ENCODE measurements at places on chromosomes 6 and 20.

- DNase-seq = peak; percentile 49
Measured at GRCh38 chr20:41005361-41005729, 23.3 kb upstream of the TOP1 start.

GRCh38 chr6:158672726-158673125, 22.9 kb downstream of the SYTL3 start:
- DNase-seq = no peak

- DNase-seq = no peak
Measured at GRCh38 chr6:137680705-137681346, 186.2 kb upstream of the TNFAIP3 start.

GRCh38 chr6:128672023-128672422, 151.6 kb upstream of the PTPRK start:
- DNase-seq = no peak

GRCh38 chr6:121688974-121689373, 253.5 kb downstream of the GJA1 start:
- DNase-seq = no peak

DNA sequence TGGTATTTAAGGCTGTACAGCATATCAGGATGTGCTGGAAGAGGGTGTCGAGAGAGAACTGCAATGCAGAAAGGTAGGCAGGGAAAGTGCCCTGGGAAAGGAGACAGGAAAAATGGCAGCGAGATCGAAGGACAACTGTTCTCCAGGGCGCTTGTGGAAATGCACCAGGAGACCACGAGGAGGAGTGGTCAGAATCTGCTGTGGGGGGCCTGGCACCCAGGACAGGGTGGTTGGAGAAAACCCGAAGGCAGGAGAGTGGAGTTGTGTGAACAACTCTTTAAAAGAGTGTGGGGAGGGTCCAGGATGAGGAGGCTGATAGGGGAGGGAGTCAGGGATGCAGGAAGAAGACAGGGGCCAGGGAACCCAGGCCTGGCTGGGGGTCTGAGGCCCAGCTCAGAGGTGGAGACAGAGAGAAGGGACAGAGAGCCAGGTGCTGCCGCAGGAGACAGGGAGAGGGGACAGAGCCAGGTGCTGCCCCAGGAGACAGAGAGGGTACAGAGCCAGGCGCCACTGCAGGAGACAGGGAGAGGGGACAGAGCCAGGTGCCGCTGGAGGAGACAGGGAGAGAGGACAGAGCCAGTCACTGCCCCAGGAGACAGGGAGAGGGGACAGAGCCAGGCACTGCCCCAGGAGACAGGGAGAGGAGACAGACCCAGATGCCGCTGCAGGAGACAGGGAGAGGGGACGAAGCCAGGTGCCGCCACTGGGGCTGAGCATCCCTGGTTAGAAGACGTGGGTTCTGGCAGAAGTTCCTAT, 9.3 kb downstream of the SLC22A1 start:
- no peak for DNase-seq

DNA sequence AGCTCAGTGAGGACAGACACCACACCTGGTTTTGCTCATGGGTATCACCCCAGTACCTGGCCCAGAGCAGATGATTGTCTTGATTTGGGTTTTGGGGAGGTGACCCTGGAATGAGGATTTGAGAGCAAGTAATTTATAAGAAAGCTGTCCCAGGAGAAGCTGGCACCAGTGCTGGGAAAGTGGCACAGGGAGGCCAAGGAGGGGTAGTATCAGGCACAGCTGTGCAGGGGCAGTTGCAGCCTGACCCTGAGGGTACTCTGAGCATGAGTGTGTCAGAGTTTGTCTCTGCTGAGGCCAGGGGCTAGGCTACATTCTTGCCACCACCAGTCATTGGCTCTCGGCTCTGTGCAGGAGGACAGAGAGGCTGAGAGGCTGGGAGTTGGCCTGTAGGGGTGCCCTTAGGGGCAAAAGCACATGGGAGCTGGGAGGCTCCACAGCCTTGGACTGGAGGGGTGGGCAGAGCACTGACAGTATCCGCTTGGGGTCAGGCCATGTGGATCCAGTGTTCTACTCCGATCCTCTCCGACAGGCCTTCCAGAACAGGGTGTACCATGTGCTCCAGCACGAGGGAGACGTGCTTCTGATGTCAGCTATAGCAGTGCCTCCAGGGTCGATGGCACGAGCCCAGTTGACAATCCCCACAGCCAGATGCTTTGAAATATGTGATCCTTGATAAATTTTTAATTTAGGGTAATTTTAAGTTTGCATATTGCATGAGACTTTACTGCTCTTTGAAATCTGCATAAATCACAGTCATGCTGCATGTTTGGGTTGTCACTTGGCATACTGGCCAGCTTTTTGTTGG, 121.3 kb downstream of the PHACTR3 start:
- DNase-seq = no peak

DNA sequence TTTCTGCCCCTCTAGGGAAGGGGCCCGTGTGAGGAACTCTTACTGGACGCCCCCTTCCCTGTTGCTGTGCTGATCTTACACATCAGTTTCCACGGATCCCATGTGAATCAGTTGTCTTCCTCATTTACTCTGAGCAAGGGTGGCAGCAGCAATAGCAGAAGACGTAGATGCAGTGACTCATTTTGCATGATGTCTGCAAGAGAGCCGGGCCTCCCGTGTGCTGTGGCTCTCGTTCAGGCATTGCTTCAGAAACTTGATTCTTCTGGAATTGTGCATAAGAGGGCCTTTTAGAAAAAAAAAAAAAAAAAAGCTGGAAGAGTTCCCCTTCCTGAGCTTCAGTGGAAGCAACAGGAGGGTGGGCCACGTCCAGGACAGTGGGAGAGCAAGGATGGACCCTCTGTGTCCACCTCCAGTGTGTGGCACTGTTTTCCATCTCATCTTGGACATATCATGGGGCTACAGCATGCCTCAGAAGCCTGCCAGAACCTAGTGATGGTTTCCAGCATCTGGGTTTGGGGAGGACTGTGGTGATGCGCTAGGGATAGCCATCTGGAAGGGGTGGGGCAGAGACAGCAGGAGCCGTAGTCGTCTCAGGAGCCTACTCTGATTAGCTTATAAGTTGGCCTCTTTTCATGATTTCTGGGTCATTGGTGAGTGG, 62.1 kb downstream of the FOXO3 start:
- DNase-seq = peak; percentile 35

GRCh38 chr6:39280247-39280731, 33.9 kb downstream of the KCNK17 start:
- peak; percentile 4 for DNase-seq

GRCh38 chr6:39861663-39862062, 69.5 kb downstream of the DAAM2 start:
- no peak for DNase-seq

DNA sequence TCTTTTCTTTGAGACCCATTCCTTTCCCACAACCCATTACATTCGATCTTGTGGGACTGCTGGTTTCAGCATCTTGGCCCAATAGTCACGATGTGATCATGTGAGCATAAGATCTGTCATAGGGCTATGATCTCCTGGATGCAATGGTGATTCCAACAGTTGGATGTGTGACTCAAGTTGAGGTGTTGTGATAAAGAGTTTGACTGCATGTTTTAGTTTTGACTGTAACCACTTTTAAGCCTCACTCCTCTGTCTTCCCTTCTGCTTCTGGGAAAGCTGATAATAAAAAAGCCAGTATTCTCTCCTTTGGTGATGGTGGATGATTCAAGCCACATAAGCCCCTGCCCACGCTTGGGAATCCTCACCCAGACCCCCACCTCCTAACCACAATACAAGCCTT, 117.0 kb upstream of the ASCC3 start:
- DNase-seq = no peak

All from ACHN (cell line).